ENCODE measurements at places on chromosomes 2 and 18. TPM values are rescaled to one million over a fixed set of nuclear protein-coding genes. Genes with fewer than 3 reads are reported as not detected.

The MATN3 gene
- 0.15 TPM for total RNA-seq

The RPRM gene
- not detected for total RNA-seq

The FAM228A gene
- not detected for total RNA-seq

The B3GNT7 gene
- 0.23 TPM for total RNA-seq
